ENCODE measurements at places on chromosomes 1 and 21.

- DNase-seq: no peak
These were observed 410.4 kb downstream of the DUSP10 start for GRCh38 chr1:221331273-221332183.

DNA sequence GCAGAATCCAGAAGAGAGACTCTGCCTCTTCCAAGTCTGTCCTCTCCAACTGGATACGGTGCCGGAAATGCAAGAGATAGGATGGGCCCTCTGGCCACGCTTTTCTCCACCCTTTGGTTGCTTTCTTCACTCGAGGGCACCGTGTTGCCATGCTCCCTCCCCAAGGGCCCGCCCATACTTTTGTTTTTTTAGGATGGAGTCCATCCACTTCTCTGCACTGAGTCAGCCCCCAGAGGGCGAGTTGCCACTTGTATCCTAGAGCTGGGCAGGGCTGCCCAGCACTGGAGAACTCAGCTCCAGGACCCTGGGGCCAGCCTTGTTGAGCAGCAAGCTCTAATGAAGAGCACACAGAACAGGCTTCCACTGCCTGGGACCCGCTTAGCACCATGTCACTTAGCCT, 25.5 kb downstream of the IFNGR2 start:
- DNase-seq: no peak

- DNase-seq: no peak
These were observed 27.4 kb downstream of the LRRC3 start for GRCh38 chr21:44482581-44483287.

DNA sequence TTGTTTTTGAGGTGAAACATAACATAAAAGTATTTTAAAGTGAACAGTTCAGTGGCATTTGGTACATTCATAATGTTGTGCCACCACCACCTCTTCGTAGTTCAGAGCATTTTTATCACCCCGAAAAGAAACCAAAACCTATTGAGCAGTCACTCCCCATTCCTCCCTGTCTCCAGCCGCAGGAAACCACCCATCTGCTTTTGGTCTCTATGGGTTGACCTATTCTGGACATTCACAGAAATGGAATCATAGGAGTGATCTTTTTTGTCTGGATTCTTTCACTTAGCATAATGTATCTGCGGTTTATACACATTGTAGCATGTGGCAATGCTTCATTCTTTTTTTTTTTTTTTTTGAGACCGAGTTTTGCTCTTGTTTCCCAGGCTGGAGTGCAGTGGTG, 141.2 kb downstream of the VPS13D start:
- no peak for DNase-seq

GRCh38 chr21:39681845-39682244, 63.1 kb upstream of the IGSF5 start:
- no peak for DNase-seq

GRCh38 chr1:10678402-10678801, 118.0 kb downstream of the CASZ1 start:
- no peak for DNase-seq

GRCh38 chr1:43387976-43388599, 1.5 kb downstream of the MED8 start:
- DNase-seq: no peak

DNA sequence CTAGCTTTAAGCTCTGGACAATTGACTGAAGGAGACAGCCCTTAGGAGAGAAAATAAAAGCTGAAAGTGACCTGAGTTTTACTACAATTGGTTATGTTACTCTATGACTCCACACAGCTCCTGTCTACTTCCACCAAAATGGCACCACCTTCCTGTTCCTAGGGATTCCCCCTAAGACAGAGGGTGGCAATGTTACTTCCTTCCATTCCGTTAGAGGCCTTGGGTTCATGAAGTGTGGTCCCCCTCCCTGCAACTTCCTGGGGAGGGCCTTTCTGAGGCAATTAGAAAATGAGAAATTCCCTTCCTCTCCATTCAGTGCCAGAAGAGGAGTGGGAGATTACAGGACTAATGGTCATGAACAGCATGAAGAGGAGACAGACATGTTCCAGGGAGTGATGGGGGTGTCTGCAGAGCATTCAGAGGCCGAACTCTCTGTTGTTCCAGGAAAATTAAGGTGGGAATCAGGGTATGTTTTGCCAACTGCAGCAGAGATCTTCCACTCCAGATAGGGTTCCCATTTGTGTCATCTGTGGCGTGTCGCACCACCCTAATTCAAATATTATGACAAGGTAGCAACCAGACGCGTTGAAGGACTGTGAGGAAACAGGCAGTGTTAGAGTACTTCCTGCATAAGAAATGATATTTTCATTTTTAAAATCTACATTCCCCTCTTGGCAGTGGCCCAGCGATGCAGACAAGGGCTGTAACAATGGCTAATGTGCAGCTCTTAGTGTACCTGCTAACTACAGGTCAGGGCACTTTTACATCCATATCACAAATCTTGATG, 53.1 kb upstream of the TRIM67 start:
- no peak for DNase-seq

- DNase-seq: no peak
These were observed 132.9 kb upstream of the C1orf21 start for GRCh38 chr1:184253921-184254320.

DNA sequence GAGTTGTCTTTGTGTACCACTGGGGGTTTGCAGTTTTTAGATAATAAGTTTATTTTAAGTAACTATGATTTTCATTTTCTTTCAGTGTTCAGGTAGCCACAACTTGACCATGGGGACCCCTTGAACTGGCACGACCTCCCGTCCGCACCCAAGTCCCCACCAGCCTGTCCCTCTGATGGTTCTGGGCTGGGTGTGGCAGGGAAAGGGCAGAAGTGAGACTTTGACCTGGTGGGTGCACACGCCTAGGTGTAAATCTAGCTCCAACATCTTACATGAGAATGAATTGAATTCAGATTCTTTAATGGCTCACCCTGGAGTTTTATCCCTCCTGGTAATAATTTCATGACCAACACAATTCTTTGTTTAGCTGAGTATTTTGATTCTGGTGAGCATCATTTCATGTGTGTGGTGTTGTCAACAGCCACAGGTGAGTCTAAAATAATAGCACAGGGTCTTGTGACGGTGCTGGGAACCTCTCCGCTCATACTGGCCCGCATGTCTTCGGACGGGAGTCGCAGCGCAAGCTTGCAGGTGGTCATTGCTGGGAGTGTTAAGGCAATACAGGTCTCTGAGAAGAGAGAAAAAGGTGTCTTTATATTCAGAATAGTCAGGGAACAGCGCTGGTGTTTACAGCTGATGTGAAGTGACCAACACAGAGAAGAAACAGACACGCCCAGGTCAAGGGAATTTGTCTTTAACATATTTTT, 50.8 kb upstream of the POFUT2 start:
- no peak for DNase-seq

- DNase-seq: no peak
These were observed 2.2 kb downstream of the GADD45A start for GRCh38 chr1:67687198-67687545.

DNA sequence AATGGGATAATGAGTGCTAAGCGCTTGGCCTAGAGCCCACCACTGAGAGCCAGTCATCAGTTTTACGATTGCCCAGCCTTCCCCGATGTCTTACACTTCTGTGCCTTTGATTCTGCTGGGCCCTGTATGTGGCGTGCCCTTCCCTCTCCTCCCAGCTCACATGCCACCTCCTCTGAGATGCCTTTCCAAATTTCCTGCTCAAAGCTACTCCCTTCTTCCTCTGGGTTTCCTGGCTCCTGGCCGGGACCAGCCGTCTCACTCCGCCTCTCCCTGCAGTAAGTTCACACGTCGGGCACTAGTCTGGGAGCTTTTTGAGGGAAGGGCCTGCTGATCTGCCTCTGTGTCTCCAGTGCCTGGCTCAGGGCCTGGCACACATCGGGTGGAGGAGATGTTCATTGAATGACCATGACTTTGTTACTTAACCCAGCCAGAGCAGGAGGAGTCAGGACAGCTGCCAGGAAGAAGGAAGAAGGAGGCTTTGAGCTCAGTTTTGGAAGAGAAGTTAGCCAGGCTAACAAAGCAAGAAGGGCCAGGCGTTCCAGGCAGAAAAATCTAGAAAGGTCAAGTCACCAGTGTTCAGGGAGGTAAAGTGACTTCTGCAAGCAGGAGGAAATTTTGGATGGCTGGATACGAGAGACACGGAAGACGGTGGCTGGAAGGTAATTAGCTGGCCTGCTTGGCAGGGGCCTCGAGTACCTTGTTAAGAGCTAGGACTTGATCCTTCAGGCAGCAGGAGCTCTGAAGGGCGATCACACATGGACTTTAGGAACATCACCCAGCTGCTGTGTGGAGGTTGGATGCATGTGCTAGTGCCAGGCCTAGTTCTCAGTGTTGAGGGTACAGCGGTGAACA, 63.6 kb downstream of the EPHB2 start:
- DNase-seq: no peak

GRCh38 chr1:9718006-9718680, 66.6 kb downstream of the PIK3CD start:
- no peak for DNase-seq

GRCh38 chr1:238279694-238280380, 389.1 kb upstream of the ZP4 start:
- DNase-seq: no peak

DNA sequence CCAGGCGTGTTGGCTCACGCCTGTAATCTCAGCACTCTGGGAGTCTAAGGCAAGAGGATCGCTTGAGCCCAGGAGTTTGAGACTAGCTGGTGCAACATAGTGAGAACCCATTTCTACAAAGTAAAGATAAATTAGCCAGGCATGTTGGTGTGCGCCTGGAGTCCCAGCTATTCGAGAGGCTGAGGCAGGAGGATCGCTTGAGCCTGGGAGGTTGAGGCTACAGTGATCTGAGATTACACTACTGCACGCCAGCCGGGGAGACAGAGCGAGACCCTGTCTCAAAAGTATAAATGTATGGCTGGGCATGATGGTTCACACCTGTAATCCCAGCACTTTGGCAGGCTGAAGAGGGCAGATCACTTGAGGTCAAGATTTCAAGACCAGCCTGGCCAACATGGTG, 51.5 kb upstream of the LBR start:
- no peak for DNase-seq

- no peak for DNase-seq
These were observed 23.6 kb downstream of the MT1HL1 start for GRCh38 chr1:236980673-236981072.

DNA sequence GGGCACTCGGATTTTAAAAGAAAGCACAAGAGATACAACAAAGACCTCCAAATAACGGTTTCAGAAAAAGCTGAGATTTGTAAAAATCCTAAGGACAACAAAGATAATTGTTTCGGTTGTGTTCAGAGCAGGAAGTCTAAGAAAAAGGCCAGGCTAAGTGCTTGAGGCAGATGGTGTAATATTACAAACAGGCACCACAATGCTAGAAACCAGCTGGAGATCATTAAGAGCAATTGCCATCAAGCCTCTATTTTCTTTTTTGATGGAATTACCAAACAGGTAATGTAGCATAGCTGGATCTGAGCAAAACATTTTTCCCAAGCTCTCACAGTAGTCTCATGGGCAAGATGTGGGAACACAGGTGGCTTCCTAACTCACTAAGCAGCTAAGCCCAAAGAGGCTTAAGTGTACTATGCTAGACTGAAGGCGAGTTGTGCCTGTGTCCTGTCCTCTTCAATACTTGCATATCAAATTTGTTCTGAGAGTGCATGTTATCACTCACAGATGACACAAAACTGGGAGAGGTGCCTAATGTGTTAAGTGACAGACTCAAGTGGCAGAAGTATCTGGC, 161.6 kb downstream of the GLUL start:
- no peak for DNase-seq

- DNase-seq: no peak
These were observed 146.9 kb downstream of the RWDD3 start for GRCh38 chr1:95380909-95381308.

DNA sequence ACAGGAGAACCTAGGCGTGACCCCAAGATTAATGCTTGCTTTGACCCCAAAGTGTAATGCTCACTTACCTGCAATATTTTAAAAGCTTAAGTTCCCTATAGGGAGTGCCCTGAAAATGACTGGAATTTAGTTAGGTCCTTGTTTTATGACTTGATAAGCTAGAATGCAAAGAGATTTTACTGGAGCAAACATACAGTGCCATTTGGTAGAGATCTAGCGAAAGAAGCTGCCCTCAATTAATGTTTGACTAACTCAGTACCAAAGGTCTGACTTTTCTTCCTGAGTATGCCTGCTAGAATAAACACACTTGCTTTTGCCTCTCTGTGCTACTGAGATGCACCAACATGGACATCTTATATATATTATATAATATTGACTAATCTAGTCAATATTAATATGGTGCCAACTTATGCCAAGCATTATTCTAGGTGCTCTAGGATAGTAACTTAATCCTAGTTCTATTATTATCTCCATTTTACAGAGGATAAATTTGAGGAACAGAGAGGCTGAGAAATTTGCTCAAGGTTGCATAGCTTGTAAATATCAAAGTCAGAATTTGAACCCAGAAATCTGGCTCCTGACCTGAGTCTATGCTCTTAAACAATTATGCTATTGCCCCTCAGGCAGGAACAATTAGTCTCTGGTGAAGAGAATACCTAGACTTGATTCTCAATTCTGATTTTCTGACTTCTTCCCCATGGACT, 18.2 kb downstream of the S100A10 start:
- DNase-seq: no peak

DNA sequence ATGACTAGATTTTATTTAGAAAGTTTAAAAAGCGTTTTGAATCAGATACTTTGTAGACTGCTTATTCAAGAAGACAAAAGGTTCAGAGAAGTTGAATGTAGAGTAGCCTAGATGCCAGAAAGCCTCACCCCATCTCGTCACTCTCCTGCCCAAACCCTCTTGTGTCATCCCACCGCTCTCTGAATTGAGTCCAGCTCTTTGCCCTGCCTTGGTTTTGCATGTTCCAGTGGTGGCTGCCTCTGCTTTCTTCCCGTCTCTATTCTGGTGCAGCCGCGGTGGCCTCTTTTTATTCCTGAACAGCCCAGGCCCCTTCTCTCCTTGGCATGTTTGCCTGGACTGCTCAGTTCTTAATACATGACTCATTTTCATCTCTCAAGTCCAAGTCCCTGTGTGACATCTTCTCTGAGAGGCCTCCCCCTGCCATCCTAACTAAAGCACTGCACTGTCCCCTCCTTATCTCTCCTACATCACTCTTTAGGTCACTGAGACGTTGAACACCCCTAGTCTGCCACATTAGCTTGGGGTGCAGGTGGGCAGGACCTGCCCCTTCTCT, 22.9 kb downstream of the PRDM2 start:
- DNase-seq: no peak

GRCh38 chr1:170536924-170537551, 5.1 kb downstream of the GORAB start:
- DNase-seq: no peak

DNA sequence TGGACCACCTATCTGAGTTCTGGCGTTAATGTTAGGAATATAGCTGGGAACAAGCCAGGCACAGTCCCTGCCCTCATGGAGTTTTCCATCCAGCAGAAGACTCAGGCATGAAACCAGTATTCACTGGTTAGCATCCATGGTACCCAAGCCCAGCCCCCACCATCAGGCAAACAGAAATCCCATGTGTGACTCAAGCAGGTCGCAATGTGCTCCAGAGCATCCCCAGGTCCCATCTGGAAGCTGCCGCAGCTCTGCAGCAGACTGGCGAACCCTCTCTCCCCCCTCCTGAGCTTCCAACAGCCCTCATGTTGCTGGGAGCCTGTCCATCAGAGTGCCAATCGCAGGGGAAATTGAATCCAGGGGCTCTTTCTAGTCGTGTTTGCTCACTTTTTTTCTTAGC, 174.2 kb downstream of the RRAGC start:
- DNase-seq: no peak

All from stimulated activated CD4-positive, alpha-beta T cell treated with anti-CD3 and anti-CD28 coated beads, Interleukin-12 subunit alpha, Interleukin-12 subunit beta, amount 100 ng/mL, for 4 hours (primary cell).